ENCODE measurements at places on chromosomes 4 and X. TPM values are rescaled to one million over a fixed set of nuclear protein-coding genes. Genes with fewer than 3 reads are reported as not detected.

GRCh38 chrX:87578978-87579377 is 61.4 kb downstream of the KLHL4 start:
- no peaks in the 10 kb centered on the region for H3K27me3 ChIP-seq
- H3K4me3 ChIP-seq: no peak overlapping the region
- H3K36me3 ChIP-seq: no peaks in the 10 kb centered on the region

Gene NPY5R
- total RNA-seq: not detected

- H3K4me1 ChIP-seq: no peaks in the 10 kb centered on the region
- H3K27ac ChIP-seq: no peak overlapping the region
- no peaks in the 10 kb centered on the region for H3K27me3 ChIP-seq
- no peak overlapping the region for H3K4me3 ChIP-seq
Measured at GRCh38 chr4:73139245-73139644, 69.7 kb upstream of the COX18 start.

Gene NPY2R
- not detected for total RNA-seq

DNA sequence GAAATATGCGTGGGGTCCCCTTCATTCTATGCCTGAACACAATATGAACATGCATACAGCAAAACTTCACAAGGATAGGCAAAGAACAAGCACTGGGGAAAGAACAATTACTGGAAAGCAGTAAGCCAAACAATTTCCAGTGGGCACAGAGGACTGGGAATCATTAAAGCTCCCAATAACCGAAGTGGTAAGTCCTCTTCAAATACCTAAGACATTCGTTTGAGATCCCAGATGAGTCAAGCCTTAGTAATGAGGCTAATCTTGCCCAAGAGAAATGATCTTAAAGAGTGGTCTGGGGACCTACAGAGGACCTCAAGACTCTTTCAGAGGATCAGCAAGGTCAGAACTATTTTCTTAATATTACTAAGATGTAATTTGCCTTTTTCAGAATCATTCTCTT is 28.6 kb downstream of the ANAPC10 start:
- DNase-seq: no peak
- H3K27ac ChIP-seq: no peak overlapping the region
- no peaks in the 10 kb centered on the region for H3K4me1 ChIP-seq
- H3K4me3 ChIP-seq: no peak overlapping the region
- H3K27me3 ChIP-seq: no peaks in the 10 kb centered on the region

DNA sequence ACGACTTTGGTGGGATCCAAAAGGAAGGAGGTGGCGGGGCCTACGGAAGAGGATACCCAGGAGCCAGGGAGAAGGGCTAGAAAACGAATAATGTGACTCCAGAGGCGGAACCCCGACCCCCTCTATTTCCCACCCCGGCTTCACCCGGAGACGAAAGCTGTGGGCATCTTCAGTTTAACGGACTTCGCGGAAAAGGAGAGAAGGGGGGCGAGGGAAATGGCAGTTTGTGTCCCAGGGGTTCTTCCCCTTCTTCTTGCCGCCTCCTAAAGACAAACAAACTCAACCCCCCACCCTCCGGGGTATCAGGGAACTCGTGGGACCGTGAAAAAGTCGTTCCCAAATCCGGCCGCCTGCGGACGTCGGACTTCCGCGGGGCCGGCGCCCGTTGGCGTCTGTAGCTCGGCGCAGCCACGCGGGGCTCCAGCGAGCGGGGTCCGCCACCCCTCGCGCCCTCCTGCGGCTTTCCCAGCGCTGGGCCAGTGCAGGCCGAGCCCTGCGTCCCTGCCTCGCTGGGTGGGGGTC is 3.6 kb upstream of the LEF1 start:
- DNase-seq: no peak
- peaks cover 11% of the 10 kb centered on the region for H3K27me3 ChIP-seq
- H3K4me3 ChIP-seq: peak overlapping the region; percentile 71
- no peak overlapping the region for H3K27ac ChIP-seq
- no peaks in the 10 kb centered on the region for H3K36me3 ChIP-seq
- 0 out of 2 replicates have a peak, but pooled peaks cover 3% of the 10 kb centered on the region for H3K4me1 ChIP-seq

DNA sequence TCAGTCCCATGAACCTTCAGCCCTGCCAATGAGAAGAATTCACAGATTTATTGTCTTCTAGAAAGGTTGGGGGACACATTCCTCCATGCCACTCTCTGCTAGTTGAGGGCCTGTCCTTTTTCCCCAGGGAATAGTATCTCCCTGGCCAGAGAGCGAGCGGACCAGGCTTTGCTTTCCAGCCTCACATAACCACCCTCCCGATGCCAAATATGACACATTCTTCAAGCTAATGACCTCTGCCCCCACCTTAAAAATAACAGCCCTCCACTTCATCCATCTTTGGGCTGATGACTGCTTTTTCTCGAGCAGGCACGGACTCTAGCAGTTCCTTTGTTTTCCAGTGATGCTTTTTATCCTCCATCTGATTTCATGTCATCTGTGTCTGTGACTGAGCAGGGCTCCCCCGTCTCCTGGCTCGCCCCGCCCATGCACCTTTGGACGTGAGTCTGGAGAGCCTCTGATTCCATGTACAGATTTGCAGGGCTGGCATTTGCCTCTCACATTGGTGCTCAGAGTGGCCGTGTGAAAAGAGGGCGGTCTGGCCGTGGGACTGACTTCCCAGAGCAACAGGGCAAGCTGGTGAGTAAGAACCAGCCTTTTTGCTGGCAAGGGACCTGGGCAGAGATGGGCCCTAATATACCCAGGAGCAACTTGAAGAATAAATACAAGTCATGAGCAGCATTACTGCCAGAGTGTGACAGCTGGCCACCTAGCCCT is 279.8 kb downstream of the BCOR start:
- no peaks in the 10 kb centered on the region for H3K27me3 ChIP-seq
- H3K4me1 ChIP-seq: peaks cover 18% of the 10 kb centered on the region
- H3K4me3 ChIP-seq: no peak overlapping the region

Gene PPARGC1A
- total RNA-seq: not detected

DNA sequence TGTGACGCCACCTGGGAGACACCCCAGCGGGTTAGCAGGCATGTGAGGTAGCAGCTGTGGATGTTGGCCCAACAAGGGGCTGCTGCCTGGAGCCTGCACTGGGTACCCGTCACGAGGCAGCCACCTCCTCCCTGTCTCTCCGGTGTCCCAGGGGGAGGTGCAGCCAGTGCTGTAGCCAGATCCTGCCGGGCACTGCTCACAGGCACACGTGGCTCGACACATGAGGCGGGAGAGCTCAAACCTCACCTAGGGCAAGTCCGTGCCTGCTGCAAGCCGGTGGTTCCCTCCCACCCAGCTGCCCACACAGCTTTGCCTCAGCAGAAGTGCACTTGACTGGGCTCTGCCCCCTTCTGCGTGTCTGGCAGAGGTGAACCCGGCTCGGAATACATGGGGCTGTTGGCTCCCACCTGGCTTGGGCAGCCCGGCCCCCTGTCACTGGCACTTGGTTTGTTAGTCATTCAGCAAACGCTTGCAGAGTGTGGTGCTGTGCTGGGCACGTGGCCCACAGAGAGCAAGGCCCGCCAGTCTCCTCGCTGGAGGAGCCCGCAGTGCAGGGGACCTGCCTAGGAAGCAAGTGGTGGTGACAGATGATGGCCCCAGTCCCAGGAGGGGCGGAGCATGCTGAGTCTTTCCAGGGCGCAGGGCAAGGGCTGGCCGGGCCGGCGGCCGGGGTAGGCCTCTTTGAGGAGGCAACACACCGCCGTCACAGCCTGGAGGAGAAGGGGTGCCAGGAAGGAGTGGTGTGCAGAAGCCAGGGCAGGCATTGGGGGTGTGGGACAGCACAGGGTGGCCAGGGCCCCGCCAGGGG is 10.1 kb upstream of the SH3TC1 start:
- H3K27ac ChIP-seq: no peak overlapping the region
- no peak for DNase-seq
- peaks cover 15% of the 10 kb centered on the region for H3K4me1 ChIP-seq
- H3K36me3 ChIP-seq: no peaks in the 10 kb centered on the region

Gene GAGE2A
- 0.56 TPM for total RNA-seq

DNA sequence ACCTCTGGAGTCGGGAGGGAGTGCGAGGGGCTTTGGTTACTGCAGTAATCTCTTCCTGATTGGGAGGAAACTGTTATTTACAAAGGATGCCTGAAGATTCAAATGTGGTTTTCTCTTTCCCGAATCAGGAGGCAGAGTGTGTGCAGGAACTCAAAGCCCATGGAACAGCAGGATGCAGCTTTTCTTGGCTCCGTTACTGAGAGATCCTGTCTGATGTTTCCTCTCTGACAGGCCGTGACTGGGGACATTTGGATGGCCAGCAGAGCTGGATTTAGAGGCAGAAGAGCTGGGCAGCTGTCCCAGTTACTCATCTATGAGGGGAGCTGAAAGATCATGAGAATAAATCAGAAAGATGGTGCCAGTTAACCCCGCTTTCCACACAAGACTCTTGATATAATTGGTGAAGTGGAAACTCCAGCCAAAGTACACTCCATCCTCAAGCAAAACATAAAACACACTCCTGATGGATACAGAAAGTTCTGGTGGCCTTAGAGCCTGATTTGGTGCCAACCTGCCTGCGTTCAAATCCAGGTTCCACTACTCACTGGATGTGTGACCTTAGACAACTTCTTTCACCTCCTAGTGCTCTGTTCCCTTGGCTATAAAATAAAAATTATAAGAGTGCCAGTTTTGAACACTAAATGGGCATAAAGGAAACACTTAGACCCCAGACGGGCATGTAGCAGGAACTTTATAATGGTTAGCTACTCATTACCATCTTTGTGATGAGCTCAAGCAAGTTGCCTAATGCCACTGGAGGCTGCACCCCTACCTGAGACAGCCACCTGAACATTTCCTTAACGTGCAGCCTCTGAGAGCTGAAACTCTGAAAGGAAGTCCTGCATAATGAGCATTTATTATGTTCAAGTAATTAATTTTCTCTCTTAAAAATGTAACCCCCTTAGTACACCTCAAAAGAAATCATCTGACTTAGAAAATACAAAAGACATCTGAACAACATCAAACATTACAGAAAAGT is 349.0 kb upstream of the GATB start:
- H3K27me3 ChIP-seq: peaks cover 3% of the 10 kb centered on the region
- H3K4me3 ChIP-seq: no peak overlapping the region
- no peaks in the 10 kb centered on the region for H3K4me1 ChIP-seq
- no peak for DNase-seq
- no peak overlapping the region for H3K27ac ChIP-seq

- no peak overlapping the region for H3K27ac ChIP-seq
- no peak overlapping the region for H3K4me3 ChIP-seq
- no peaks in the 10 kb centered on the region for H3K27me3 ChIP-seq
- H3K4me1 ChIP-seq: no peaks in the 10 kb centered on the region
Measured at GRCh38 chr4:13455411-13455810, 28.7 kb downstream of the RAB28 start.

DNA sequence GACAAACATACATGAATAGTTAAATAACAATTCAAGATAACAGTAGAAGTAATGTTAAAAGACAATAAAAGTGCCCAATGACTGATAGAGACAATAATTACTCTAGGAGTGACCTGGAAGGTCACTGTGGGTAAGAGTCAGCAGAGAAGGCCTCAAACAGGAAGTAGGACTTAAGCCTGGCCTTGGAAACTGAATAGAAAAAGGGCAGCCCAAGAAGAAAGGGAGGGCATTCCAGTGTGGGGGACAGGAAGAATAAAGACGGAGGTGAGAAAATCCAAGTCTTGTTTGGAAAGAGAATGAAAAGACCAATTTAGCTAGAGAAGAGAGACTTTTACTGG is 6.0 kb downstream of the P2RY4 start:
- H3K27me3 ChIP-seq: no peaks in the 10 kb centered on the region
- no peaks in the 10 kb centered on the region for H3K36me3 ChIP-seq
- no peak overlapping the region for H3K4me3 ChIP-seq
- no peak overlapping the region for H3K27ac ChIP-seq
- DNase-seq: no peak

DNA sequence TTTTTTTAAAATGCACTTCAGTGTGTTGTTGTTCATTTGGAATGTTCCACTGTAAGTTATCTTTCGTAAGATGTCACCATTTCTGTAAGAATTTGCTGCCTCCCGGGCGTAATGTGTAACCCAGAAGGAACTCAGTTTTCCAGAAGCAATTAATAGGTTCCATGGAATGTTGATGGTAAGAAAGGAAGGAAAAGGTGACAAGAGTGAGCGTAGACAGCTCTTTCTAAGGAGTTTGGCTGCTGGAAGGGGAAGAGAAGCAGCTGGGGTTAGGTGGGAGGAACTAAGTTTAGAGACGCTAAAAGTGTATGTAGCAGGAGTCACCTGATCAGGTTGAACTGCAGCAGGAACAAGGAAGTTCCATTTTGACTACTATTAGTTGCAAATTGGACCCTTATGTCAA is 35.9 kb downstream of the PNMA5 start:
- no peak for DNase-seq
- H3K36me3 ChIP-seq: no peaks in the 10 kb centered on the region
- H3K27ac ChIP-seq: no peak overlapping the region
- H3K4me1 ChIP-seq: no peaks in the 10 kb centered on the region

DNA sequence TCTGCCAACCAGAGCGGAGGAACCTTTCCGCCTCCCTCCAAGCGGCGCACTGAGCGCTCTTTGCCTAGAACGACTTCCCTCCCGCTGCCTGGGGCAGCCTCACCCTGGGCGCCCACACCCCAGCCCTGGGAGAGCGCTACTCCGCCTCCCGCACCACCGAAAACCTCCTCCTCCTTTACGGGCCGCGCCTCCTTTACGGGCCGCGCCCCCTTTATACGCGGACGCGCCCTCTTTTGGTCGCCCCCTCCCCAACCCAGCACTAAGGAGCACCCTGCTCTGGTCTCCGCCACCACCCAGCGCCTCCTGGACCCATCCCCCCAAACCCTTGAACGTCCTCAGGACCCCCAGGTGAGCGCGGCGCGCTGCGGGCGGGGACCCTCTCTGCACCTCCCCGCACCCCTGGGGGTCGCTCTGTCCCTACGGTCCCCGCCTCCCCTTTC is 586 bp upstream of the NSG1 start:
- peaks cover 10% of the 10 kb centered on the region for H3K27me3 ChIP-seq
- H3K36me3 ChIP-seq: no peaks in the 10 kb centered on the region
- H3K4me1 ChIP-seq: no peaks in the 10 kb centered on the region

DNA sequence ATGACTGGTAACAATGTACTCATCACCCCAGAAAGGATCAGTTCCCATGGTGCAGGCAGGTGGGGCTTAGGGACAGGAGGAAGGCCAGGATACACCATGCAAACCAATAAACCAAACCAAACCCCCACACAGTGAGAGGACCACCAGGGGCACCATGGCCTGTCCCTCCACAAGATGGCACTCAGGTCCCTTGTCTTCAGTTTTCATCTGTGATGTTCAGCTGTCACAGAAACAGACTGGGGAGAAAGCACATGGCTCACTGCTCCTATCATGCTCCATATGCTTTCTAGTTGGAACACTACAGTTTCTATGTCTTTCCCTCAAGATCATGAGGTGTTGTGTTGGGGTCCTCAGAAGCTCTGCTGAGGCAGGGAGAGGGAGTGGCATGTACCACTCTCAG is 10.1 kb downstream of the HS3ST1 start:
- H3K4me1 ChIP-seq: peaks cover 22% of the 10 kb centered on the region
- H3K27ac ChIP-seq: no peak overlapping the region
- no peaks in the 10 kb centered on the region for H3K27me3 ChIP-seq
- H3K36me3 ChIP-seq: no peaks in the 10 kb centered on the region
- no peak for DNase-seq

GRCh38 chr4:47804598-47804997 is 33.3 kb downstream of the CORIN start:
- no peak overlapping the region for H3K4me3 ChIP-seq
- no peaks in the 10 kb centered on the region for H3K4me1 ChIP-seq
- DNase-seq: no peak
- no peaks in the 10 kb centered on the region for H3K36me3 ChIP-seq

- H3K36me3 ChIP-seq: no peaks in the 10 kb centered on the region
- H3K4me1 ChIP-seq: peaks cover 5% of the 10 kb centered on the region
Measured at GRCh38 chr4:145909773-145910172, 28.9 kb downstream of the ZNF827 start.

GRCh38 chr4:15341733-15342300 is 86.0 kb upstream of the C1QTNF7 start:
- H3K27me3 ChIP-seq: no peaks in the 10 kb centered on the region
- no peaks in the 10 kb centered on the region for H3K4me1 ChIP-seq
- no peak for DNase-seq
- H3K4me3 ChIP-seq: no peak overlapping the region
- no peak overlapping the region for H3K27ac ChIP-seq
